ENCODE measurements at places on chromosomes 1 and 21.

DNA sequence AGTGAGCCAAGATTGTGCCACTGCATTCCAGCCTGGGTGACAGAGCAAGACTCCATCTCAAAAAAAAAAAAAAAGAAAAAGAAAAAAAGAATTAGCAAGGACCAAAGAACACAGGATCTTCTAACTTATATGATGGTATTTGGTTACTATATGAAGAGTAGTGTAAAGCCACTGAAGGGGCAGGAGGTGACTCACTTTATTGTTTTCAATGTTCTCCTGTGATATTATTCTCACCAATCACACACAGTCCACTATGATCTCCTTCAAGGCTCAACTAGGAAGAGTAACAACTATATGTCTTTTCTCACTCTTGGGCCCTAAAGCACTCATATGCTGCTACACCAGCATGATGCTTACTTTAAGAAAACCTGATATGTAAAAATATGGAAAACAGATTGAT, 26.7 kb downstream of the RC3H1 start:
- no peak for DNase-seq

DNA sequence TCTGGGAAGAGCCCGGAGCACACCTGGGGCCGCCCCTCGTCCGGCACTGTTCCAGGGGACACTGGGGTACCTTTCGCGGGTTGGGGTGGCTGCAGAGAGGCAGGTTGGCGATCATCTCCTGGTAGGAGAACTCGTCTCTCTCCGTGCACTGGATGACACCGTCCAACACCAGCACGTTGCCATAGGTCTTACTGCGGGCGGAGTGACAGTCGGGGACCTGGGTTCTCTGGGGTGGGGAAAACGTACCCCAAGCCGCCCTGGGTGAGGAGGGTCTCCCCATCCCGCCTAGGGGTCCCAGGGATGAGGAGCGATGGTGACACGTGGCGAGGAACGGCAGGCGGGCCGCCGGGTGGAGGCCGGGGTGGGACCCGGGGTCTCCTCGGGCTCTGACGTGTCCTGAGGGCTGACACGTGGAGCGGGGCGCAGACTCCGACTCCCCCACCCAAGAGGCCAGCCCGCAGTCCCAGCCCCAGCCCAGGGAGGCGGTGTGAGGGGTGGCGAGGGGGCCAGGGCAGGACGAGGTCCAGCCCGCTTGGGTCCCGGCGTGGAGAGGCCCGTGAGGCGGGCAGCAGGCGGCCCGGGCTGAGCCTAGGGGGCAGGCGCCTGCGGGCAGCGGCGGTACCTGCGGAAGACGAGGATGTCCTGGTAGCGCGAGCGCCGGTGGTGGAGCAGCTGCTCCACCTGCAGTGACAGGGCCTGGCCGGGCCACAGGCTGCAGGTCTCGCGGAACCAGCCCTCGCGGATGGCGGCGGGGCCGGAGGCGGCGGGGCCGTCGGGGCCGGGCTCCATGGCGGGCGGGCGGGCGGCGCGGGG, 457 bp downstream of the SRM start:
- peak; percentile 23 for DNase-seq

- no peak for DNase-seq
Measured at GRCh38 chr1:209531006-209531405, 52.5 kb upstream of the CAMK1G start.

DNA sequence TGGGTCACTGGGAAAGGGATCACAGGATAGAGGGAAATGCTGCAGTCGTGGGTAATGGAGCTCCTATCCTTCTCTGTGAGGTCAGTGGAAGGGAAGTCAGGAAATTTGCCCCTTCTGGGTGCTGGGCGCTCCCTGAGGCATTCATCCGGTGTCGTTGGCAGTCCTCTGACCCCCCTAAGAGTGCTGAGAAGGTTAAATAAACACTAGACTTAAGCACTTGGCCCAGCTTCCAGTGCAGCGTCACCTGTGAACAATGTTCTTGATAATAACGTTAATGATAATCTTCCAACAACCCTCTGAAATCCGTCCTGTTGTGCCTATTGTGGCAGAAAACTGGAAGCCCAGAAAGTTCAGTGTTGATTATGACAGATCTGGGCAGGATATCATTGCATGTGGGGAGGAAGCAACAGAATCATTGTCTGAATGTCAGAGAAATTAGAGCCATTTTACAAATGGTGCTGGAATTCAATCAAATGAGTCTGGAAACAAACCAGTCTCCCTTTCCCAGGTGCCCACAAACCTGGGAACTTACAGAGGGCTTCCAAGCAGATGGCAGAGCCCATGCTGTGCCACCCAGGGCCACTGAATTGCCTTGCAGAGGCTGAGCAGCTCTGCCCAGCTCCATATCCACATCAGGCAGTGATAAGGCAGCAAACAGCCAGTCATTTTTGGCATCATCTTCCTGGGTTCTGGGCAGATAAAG, 216.8 kb downstream of the KAZN start:
- no peak for DNase-seq

- DNase-seq = no peak
Measured at GRCh38 chr21:17758683-17759082, 60.5 kb downstream of the C21orf91 start.

Measured in effector CD8-positive, alpha-beta T cell (primary cell).